ENCODE measurements at places on chromosomes 3 and 15.

- H3K4me3 ChIP-seq, result no peak overlapping the region
- no peaks in the 10 kb centered on the region for H3K27me3 ChIP-seq
- H3K36me3 ChIP-seq, result no peaks in the 10 kb centered on the region
- H3K4me1 ChIP-seq, result peaks cover 10% of the 10 kb centered on the region
Measured at GRCh38 chr3:73508330-73508954, 116.3 kb downstream of the PDZRN3 start.

DNA sequence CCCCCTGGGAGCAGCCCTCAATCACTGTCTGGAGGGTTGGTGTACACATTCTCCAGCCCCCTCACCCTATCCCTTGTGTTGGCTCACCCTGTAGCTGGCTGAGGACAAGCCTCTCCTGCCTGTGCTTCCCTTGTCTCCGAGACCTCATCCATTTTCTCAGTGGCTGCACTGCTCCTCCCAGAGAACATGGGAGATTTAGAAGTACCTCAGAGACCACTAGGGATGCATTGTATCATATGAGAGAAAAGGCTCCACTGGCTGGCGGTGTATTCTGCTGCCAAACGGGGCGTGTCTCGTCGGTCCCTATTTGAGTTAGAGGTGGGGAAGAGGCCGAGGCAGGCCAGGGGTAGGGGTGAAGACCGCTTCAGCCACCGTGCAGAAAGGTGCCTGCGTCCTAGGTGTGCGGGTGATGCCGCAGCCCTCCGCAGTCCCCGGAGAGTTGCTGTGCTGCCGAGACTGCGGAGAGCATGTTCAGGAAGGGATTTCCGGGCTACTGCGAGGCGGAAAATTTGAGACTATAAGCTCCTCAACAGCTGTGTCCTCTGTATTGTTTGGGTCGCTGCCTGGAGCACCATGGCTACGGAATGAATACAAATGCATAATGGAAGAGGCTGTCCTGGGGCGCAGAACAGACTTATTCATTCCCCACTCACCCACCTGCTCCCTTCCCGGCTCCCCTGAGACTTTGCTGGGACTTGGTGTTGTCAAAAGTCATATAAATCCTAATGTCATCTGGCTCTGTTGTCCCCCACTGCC is 43.8 kb downstream of the SPSB4 start:
- H3K27me3 ChIP-seq, result no peaks in the 10 kb centered on the region
- DNase-seq, result peak; percentile 63
- no peaks in the 10 kb centered on the region for H3K4me1 ChIP-seq

DNA sequence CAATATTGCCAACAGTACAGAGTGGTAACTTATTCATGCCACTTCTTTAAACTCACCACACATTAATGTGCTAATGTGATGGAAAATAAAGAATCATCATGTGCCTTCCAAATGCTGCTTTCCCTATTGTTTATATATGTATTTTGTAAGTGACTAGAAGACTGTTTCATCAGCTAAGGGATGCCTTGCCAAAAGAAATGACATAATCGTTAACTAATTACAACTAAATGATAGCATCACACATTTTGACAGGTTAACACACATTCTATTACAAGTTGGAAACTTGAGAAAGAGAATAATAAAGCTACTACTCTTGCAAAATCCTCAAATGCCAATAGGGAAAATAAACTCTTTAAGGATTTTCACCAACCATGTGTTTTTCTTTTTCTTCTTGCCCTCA is 329.9 kb upstream of the AGTR1 start:
- no peak for DNase-seq
- H3K27ac ChIP-seq, result no peak overlapping the region
- no peaks in the 10 kb centered on the region for H3K27me3 ChIP-seq
- no peaks in the 10 kb centered on the region for H3K4me1 ChIP-seq
- no peak overlapping the region for H3K4me3 ChIP-seq

DNA sequence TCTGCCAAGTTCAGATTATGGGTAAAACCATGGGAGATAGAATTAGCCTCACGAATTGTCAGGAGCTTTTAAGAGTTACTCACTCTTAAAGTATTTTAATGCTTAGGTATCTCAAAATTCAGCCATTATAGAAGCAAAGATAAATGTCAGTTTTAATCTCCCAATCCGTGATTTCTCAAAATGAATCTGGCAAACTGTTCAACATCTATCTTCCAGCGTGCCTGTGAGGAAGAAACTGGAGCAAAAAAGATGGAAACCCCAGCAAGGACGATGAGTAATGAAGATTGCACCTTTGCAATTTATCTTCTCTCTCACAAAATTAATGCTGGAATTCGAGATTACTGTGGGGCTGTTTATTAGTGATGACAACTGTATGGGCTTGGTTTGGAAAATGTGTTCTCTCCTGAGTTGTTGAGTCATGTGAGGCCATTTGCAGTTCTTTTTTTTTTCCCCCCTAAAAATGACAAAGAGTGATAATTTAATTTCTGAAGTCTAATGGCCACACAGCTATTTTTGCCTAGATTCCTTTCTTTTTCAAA is 70.5 kb downstream of the PYDC2 start:
- no peak overlapping the region for H3K4me3 ChIP-seq
- no peak for DNase-seq
- no peak overlapping the region for H3K27ac ChIP-seq
- no peaks in the 10 kb centered on the region for H3K27me3 ChIP-seq
- no peaks in the 10 kb centered on the region for H3K4me1 ChIP-seq

DNA sequence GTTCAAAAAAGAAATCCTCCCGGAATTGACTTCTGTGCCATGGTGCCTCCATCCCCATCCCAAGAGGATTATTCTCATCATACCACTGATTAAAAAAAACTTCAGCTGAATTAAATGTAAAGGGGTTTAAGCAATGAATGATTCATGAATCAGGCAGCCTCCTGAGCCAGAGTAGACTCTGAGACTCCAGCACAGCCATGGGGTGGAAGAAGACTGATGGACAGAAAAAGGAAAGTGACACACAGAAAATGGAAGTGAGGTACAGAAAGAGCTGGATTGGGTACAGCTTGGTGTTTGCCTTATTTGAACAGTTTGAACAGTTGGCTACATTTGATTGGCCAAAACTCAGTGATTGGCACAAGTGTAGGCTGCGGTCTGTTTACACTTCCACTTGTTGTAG is 224.8 kb upstream of the ATP10A start:
- H3K4me3 ChIP-seq, result no peak overlapping the region
- no peaks in the 10 kb centered on the region for H3K27me3 ChIP-seq
- no peak for DNase-seq
- no peaks in the 10 kb centered on the region for H3K4me1 ChIP-seq
- H3K27ac ChIP-seq, result no peak overlapping the region

DNA sequence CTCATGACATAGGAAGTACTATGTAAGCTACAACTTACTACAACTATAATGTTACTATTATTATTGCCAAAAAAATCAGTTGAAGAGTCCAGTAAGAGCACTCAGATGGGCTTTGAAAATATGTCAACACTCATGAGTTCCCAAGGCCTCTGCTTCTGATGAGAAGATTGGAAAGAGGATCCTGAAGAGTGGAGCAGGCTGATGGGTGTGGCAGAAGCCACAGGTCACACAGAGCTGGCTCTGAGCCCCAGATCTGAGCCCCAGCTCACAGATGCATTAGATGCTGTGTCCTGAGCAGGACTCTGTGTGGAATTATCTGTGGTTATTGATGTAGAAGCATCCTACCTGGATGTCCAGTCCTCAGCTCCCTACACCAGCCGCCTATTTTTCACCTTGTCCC is 65.6 kb downstream of the SPSB4 start:
- peaks cover 7% of the 10 kb centered on the region for H3K4me1 ChIP-seq
- no peaks in the 10 kb centered on the region for H3K27me3 ChIP-seq
- no peaks in the 10 kb centered on the region for H3K36me3 ChIP-seq
- no peak overlapping the region for H3K4me3 ChIP-seq
- no peak for DNase-seq
- peak overlapping the region; percentile 82 for H3K27ac ChIP-seq

- no peak for DNase-seq
- no peak overlapping the region for H3K27ac ChIP-seq
- H3K4me1 ChIP-seq, result no peaks in the 10 kb centered on the region
- no peak overlapping the region for H3K4me3 ChIP-seq
- H3K36me3 ChIP-seq, result no peaks in the 10 kb centered on the region
Measured at GRCh38 chr15:49187549-49188245, 17.6 kb downstream of the GALK2 start.
